Activated CD8-positive, alpha-beta memory T cell treated with anti-CD3 and anti-CD28 coated beads for 24 hours (primary cell): ENCODE measurements at places on chromosomes 5 and 9.

DNA sequence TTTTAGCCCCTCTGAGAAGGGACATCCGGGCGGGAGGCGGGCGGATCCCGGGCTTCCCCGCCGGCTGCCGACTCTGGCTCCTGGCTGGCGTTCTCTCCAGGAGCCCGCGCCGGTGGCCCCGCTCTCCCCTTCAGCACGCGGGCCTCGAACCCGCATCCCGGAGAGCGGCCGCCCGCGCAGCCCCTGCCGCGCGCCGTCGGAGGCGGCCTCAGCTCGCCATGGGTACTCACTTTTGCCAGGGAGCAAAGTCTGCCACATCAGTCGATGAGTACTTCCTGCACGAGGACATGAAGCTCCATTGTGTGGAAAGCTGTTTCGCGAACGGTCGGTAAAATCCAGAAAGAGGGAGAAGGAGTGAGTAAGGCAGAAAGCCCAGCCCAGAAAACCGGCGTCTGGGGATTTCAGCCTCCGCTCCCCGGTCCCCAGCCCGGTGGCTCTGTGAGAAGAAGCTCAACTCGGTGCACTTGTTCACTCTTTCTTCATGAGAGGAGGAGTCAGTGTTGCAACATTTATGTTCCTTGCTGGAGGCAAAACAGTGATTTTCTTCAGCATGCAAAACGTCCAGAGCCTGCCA is at the start of gene PRLR:
TSS of gene PRLR (minus strand) at position 450 of the 574 bp plus-strand sequence. CDS start 140,867 bp downstream, outside the sequence.
- no peak for DNase-seq

DNA sequence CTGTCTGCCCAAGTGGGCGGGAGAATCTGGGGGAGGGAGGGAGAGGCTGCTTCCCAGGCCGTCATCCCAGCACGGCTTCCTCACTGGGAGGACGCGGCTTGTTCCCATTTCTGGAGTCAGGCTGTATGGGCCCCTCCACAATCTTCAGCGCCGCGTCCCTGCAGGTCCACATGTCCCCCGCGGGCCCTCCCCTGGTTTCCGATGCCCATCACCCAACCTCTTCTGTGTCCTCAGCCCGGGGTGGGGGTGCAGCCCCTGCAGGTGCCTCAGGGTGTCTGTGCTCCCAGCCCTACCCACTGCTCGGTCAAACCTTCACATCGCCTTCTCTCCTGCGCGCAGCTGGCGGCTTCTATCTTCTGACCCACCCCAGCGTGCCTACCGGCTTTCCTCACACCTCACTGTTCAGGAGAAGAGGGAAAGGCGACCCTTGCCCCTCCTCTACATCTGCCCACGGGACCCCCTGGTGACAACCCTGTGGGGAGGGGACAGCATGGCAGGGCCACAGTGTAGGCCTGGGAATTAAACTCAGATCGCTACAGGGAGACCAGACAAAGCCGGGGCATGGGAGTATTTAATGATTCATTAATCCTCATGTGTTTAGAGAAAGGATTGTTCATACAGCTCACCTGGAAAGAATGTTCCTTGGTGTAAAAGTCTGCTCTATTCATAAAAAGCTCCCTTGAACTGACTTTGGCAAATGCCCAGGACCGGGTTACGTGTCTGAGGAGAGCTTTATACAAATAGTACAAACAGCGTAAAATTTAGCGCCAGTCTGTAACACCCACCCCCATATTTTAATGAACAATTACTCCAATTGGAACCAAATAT is 145.1 kb downstream of the IRX1 start:
- DNase-seq, result no peak

DNA sequence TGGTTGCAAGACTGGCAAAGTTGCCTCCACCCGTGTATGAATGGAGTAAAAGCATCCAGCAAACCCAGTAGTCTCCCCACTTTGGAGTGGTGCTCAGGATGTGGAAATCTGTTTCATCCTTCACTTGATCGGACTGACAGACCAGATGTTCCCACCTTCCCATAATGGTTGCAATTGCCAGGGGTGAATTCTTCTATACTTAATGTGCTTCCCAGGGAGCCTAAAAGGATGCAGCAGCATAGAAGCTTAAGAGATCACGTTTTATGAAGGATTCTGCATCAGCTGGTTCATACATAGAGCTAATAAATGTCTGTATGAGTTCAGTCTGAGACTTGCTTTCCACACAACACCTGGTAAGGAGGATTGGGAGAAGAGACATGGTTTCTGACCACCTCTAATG is 198.8 kb upstream of the S1PR3 start:
- peak; percentile 15 for DNase-seq

DNA sequence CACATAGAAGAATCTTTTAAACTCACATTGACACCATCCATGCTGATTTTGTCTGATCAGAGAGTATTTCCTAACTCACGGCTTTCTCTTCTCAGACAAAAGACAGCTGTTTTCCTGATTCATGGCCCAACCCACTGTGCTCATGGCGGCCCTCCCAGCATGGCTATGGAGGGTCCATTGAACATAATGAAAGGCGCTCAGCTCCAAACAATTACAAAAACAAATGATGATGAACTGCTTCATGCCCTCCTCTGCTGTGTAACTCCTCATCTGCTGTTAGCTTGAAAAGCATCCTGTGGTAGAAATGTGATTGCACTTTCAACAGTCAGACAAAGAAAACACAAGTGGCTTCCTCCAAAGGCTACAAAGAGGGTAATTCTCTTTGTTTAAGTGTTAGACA is 673.8 kb downstream of the PRELID2 start:
- DNase-seq, result no peak

DNA sequence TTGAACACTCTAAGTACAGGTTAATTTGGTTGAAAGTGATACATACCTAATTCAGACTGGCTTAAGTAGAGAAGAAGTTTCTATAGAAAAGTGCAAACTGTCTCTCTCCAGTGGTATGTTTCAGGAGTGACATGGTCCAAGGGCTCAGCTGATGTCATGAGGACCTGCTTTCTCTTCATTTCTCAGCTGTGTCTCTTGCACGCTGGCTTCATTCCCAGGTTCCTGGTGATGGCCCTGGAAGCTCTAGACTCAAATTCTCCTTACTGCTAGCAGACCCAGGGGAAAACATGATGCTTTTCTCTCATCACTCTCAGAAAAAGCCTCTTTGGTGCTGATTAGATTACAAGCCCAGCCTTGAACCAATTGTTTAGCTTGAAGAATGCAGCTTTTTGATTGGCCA is 211.9 kb upstream of the CLINT1 start:
- no peak for DNase-seq

- DNase-seq, result no peak
These were observed 1.4 kb upstream of the NDFIP1 start for GRCh38 chr5:142107036-142107735.

- no peak for DNase-seq
These were observed 221.8 kb downstream of the MEF2C start for GRCh38 chr5:88660947-88661805.

DNA sequence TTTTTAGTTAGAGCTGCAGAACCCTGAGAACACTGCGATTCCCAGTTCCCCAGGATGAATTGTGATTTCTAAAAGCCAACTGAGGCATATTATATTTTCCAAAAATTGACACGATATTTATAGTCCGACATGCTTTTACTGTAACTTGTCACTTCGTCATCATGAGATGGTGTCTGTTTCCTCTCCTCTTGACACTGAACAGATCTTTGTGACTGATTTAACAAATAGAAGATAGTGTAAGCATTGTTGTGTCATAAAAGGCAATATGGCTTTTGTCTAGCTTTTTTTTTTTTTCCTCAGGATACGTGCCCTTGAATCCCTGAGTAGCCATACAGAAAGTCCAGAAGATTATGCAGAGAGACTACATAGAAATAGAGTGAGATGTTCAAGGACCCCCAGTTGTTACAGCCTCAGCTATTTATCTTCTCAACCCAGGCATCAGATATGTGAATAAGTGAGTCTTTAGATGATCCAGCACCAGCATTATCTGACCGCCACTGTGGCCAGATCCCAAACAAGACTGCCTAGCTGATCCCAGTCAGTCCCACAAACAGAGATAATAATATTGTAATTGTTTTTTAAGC is 27.8 kb upstream of the CCL21 start:
- no peak for DNase-seq

GRCh38 chr5:163649514-163649913 is 144.1 kb downstream of the MAT2B start:
- no peak for DNase-seq

- no peak for DNase-seq
These were observed 44.2 kb downstream of the SH3PXD2B start for GRCh38 chr5:172410160-172410559.

DNA sequence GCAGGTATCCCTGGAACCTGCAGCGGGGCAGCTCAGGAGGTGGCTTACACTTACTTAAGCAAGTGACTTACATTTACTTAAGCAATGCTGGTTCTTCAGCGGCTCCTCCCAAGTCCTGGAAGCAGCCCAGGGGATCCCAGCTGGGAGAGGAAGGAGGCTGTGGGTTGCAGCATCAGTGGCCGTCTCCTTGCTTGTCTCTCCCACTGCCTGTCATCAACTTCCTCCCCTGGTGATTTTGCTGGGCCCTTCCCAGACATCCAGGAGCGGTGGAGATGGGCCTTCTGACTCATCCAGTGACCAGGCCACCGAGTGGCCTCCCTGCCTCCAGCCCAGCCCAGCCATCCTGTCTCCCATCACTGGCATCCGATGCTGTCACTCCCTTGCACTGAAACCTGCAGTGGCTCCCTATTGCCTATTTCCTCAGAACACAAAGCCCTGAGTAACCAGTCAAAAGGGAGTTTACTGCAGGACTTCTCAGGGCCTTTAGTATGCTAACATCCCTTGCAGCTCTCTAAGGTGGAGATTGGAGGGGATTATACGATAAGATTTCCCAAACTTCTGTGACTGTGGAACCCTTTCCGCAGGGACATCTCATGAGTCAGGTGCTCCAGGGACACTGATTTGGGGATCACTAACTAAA is 155.9 kb upstream of the PHYKPL start:
- no peak for DNase-seq

- no peak for DNase-seq
These were observed 22.7 kb upstream of the MROH2B start for GRCh38 chr5:41093803-41094202.

DNA sequence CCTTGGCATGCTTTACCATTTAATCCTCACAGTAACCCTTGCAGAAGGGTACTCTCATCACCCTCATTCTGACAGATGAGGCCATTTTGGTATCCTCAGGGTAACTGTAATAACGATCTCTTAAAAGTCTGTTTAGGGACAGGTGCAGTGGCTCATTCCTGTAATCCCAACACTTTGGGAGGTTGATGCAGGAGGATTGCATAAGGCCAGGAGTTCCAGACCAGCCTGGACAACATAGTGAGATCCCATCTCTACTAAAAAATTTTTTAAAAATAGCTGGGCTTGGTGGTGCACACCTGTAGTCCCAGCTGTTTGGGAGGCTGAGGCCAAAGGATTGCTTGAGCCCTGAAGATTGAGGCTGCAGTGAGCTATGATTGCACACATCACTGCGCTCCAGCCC is 31.8 kb downstream of the CSF1R start:
- DNase-seq, result no peak

GRCh38 chr9:126860077-126860756 is at the start of gene ZBTB34:
ZBTB34 (plus strand) TSS chr9:126860639; CDS start chr9:126879400, 18,761 bp downstream.
- DNase-seq, result peak; percentile 96

GRCh38 chr9:94068257-94068656 is 16.0 kb upstream of the PTPDC1 start:
- no peak for DNase-seq

DNA sequence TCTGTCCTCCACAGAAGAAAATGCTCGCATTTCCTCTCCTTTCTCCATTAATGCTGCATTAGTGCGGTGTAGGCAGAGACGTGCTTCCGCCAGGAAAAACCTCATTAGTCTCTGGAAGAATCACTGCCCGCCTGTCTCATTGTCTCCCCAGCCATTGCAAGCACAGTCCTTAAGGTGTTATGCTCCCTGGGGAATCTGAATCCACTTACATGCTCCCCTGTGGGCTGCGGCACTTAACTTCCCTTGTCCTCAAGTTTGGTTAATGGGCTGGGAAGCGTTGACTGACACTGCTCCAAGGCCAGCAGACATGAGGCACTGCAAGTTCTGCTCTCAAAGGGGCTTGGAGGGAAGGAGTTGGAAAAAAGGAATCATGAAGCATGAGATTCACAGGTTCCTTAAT is 41.6 kb downstream of the TARS1 start:
- no peak for DNase-seq

DNA sequence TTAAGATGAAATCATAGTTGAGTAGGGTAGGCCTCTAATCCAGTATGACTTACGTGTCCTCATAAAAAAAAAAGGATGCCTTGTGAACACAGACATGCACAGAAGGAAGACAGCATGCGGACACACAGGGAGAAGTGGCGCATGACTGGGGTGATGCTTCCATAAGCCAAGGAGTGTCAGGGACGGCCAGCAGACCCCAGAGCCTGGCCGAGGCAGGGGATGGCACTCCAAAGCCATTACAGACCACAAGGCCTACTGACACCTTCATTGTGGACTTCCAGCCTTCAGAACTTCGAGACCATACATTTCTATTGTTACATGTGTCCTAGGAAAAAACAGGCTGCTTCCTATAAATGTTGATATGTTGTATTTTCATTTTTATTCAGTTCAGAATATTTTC is 19.9 kb downstream of the EHMT1 start:
- no peak for DNase-seq
